ENCODE measurements at places on chromosomes 5 and 9.
A peak's percentile ranks its signal among the peaks of the same experiment; 100 is the strongest.

DNA sequence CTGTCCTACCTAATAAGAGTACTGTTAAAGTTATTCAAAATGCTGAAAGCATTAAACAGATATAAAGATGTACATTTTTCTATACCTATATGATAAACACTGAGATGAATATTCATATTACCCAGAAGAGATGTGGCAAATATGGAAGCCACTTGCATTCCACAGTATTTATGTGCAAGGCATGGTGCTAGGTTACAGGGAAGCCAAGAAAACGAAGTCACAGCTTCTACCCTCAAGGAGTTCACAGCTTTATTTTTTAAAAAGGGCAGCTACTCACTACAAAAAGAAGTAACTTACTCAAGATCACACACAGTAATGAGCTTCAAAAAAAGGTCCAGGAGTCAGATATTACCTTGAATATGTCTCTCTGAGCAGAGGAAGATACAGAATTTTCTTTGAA, 484.6 kb downstream of the ZNF608 start:
- no peak for DNase-seq

GRCh38 chr5:63854076-63854475, 108.2 kb downstream of the HTR1A start:
- DNase-seq: no peak

DNA sequence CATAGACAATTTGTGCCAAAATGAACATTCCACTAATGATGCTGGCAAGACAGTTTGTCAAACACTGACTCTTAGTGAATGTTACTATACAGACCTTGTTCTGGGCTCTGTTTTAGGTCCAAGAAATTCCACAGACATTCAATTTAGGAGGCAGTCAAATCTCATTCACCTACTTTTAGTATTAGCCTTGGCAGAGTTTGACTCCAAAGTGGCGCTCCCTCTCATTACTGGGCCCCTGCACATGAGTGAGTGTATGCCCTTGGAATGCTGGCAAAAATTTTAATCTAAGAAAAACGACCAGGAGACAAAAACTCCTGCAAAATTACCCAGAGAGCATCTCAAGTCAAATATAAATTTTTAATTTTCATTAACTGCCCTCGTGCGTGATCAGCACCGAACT, 94.9 kb upstream of the SLC27A6 start:
- DNase-seq: no peak

DNA sequence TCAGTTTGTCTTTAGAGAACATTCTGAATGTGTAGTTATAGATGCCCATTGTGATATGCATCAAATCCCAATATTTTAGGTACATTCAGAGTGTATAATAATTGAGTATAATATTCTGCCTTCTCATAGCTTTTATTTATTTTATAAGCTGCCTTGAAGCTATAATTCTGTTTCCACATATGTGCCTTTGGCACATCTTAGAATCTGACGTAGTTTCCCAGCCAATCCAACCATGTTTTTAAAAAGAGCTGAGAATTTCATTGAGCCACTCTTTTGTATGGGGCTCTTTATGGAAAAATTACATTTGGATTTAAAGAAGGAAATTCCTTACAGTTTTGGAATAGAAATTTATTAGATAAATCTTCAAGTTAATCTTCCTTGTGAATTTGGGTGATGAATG, 65.4 kb downstream of the ADCY2 start:
- DNase-seq: no peak

DNA sequence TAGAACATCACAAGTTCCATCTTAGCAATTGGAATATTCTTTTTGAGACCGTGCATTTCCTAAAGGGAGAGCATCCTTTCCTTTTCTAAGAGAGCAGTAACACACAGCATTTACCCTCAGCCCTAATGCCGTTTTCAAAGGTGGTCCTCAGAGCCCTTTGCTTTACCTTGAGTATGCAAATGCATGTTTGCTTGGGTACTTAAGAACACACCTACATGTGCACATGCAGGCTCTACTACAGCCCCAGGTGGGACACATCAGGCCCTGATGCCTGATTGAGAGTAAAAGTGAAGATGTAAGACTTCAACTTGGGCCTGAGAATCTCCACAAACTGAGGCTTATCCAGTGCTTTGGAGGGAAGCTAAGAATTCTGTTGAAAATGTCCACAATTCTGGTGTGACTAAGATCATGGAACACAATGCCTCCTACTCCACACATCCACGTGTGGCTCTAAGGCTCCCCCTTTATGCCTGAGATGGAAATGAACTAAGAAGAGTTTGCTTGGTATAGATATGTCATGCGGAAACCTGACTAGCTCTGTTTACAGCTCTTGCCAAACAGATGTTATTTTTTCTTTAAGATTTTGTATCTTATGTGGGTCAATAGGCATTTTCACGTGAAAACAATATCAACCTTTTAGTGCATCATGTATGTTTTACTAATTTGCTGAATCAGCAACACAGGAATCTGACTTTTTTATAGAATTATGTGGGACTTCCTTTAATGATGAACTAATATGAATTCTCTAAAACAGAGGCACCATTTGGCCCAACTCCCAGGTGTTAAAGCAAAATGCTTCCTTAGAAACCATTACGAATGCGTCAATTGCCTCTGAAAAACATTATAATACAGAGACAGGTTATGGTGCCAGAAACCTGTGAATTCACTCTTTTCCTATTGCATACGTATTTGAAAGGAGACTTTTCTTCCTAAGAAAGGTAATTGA, 48.9 kb upstream of the SLC2A8 start:
- no peak for DNase-seq

GRCh38 chr9:136902259-136902821, 16.0 kb downstream of the TRAF2 start:
- peak; percentile 65 for DNase-seq

DNA sequence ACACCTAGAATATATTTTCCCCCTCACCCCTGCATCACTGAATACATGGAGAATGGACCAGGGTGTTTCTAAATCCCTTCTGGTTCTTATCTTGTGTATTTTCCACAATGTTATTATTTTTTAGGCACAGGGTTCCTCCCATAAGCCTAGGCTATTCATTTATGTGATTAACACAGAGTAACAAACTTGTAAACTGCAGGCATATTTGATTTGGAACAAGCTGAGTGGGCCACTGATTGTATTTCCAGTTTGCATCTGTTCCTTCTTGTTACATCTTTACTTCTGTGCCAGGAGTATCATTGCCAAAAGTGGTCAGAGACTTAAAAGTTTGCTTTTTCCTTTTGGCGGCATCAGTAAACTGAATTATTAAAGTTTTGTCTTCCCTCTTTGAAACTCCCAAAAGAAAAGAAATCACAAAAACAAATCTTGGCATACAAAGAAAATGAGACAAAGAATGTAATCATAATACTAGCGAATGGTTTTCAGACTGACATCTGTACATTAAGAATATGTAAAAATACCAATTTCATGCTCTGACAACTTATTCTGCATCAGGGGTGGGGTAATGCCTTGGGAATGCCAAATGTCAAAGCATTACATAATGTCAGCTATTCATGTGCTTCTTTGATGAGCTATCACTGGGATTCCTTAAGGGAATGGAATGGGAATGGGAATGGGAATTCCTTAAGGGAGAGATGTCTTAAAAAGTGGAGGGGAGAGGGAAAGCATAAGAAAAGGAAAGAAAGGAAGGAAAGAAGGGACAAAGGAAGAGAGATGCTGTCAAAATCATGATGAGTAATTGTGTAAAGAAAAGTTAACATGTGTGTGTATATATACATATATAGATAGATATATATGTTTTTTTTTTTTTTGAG, 22.2 kb upstream of the PAX5 start:
- DNase-seq: no peak

GRCh38 chr5:149961957-149962409, 1.4 kb downstream of the SLC26A2 start:
- DNase-seq: no peak

- DNase-seq: no peak
Measured at GRCh38 chr5:22709743-22710142, 143.4 kb downstream of the CDH12 start.

DNA sequence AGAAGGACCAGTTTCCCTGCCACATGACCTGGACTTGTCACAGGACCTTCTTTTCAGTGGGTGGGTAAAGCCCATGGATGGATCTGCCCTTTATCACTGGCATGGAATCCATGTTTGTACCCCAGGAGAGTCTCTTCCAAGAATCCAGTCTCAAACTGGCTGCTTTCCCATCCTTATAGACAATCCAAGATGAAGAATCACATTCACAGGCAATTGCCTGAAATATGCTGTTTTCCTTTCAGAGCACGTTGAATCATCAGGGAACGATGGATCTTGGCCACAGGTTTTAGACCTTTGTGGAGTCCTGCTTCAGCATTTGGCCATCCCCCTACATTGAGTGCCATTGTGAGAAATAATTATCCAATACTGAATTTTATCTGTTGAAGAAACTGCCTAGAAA, 319.8 kb downstream of the ASTN2 start:
- DNase-seq: no peak

DNA sequence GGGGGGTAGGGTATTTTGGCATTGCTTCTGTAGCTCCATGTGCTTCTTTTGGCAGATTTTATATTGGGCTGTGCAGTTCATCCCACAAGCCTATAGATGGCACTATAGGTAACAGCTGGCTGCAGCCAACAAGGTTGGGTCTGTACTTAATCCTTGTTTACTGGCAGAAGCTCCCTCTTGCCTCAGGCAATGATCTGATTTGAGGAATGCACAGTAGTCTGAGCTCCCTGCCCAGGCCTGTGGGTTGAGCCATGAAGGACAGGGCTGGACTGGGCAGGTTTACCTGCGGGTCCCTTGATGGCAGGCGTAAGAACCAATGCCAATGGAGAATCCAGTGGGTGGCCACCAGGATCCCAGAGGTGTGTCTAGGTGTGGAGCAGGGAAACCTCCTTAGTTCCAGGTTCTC, 11.7 kb upstream of the OR1J2 start:
- no peak for DNase-seq

- DNase-seq: no peak
Measured at GRCh38 chr5:129063483-129064113, 31.0 kb upstream of the ISOC1 start.

DNA sequence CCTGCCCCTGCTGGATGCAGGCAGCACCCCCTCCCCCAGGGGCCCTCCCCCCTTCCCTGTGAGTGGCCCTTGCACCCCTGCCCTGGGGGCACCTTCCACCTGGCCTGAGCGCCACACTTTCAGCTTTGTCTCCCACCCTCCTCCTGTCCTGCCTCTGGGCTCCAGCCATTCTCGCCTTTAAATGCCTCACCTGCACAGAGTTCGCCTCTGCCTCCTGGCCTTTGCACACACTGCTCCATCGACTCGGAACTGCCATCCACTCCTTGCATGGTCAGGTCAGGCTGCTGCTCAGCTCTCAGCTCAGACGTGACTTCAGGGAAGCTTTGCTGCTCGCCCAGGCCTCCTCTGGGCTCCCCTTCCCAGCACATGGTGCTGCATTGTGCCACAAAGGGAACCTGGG, 10.2 kb downstream of the FAM163B start:
- DNase-seq: no peak

GRCh38 chr9:136848393-136849037, 694 bp upstream of the PHPT1 start:
- DNase-seq: peak; percentile 26

- DNase-seq: no peak
Measured at GRCh38 chr9:76403352-76403751, 9.1 kb upstream of the RFK start.

GRCh38 chr9:128656416-128657343, at the start of gene DYNC2I2:
Gene DYNC2I2 (minus strand): TSS chr9:128656847. CDS start chr9:128656726, 121 bp downstream.
- peak; percentile 97 for DNase-seq

DNA sequence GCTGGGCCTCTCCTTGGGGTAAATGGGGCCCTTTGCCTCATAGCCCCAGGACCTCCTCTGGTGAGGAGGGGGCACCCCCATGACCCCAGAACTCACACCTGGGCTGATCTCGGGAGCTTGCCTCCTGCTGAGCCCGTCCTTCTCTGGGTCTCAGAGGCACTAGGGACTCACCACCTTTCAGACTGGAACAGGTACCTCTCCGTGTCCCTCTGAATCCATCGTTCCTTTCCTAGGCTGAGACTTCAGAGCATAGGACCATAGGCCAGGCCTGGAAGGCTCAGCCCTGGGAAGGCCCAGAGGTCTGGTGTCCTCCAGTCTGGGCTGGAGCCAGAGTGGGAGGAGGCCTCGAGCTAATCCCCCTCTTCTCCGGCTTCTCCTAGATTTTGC, 97.9 kb downstream of the CACNA1B start:
- DNase-seq: no peak

DNA sequence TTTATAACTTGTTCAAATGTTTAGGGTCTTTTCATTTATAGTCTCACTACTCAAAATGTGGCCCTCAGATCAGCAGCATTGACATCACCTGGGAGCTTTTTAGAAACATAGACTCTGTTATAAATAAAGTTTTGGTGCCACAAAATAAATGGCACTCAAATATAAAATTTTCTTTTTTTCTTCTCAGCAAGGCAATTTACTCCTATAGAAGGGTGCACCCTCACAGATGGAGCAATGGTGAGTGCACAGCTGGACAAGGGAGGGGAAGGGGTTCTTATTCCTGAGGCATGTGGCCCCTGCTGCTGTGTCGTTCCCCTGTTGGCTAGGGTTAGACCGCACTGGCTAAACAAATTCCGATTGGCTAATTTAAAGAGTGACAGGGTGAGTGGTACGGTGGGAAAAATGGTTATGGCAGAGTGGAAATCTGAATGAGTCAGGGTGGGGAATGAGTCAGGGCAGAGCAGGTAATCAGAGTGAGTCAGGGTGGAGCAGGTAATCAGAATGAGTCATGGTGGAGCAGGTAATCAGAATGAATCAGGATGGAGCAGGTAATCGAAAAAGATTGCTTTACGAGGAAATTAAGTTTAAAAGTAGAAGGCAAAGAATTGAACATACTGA, 31.8 kb upstream of the C7 start:
- DNase-seq: peak; percentile 8
